ENCODE measurements at places on chromosomes 11 and 22.

- DNase-seq = no peak
These were observed 108.8 kb downstream of the MPPED1 start for GRCh38 chr22:43520632-43521039.

GRCh38 chr22:25370322-25370721 lies 150.9 kb downstream of the CRYBB2 start:
- DNase-seq = no peak

- no peak for DNase-seq
These were observed 13.1 kb downstream of the OR5AK2 start for GRCh38 chr11:57001674-57002401.

DNA sequence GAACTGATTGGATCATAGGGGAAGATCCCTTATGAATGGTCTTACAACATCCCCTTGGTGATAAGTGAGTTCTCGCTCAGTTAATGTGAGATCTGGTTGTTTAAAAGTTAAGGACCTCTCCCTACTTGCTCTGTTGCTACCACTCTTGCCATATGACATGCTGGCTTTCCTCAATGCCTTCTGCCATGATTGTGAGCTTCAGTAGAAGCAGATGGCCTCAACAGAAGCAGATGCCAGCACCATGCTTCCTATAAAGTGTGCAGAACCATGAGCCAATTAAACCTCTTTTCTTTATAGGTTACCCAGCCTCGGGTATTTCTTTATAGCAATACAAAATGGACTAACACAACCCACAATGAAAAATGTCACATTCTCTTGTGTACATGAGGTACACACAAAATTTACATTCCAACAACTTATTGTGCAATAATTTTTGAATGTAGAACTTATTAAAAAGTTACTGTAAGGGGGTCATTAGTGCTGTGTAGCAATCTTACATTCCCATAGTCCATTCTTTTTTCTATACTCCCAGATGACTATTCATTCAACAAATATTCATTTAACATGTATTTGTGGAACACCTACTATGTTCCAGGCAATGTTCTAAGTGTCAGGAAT lies 10.3 kb downstream of the CYP2R1 start:
- DNase-seq = no peak
